HT1080 (cell line): ENCODE measurements at places on chromosomes 6 and 20. TPM values are rescaled to one million over a fixed set of nuclear protein-coding genes. Genes with fewer than 3 reads are reported as not detected.

Gene ZSWIM3
- total RNA-seq, result 6.0 and 6.1 TPM in 2 replicates

Gene KHDC1L
- total RNA-seq, result not detected in 2 replicates

Gene ADA
- total RNA-seq, result 7.8 and 10.3 TPM in 2 replicates

Gene C4B
- 0.27 and 1.2 TPM in 2 replicates for total RNA-seq

Gene CLPSL1
- total RNA-seq, result not detected in 2 replicates

Gene ABHD16B
- total RNA-seq, result not detected in 2 replicates

Gene DDAH2
- total RNA-seq, result 36.0 and 36.2 TPM in 2 replicates

Gene GCNT2
- 6.4 and 7.3 TPM in 2 replicates for total RNA-seq

Gene PRDM13
- total RNA-seq, result not detected in 2 replicates

Gene SASH1
- total RNA-seq, result 7.5 and 11.6 TPM in 2 replicates

Gene TENT5A
- 3.4 and 4.0 TPM in 2 replicates for total RNA-seq

Gene MAP7
- total RNA-seq, result 1.7 and 2.1 TPM in 2 replicates

Gene TSBP1
- not detected in 2 replicates for total RNA-seq

Gene MRAP2
- total RNA-seq, result 0.43 TPM in 2 replicates

DNA sequence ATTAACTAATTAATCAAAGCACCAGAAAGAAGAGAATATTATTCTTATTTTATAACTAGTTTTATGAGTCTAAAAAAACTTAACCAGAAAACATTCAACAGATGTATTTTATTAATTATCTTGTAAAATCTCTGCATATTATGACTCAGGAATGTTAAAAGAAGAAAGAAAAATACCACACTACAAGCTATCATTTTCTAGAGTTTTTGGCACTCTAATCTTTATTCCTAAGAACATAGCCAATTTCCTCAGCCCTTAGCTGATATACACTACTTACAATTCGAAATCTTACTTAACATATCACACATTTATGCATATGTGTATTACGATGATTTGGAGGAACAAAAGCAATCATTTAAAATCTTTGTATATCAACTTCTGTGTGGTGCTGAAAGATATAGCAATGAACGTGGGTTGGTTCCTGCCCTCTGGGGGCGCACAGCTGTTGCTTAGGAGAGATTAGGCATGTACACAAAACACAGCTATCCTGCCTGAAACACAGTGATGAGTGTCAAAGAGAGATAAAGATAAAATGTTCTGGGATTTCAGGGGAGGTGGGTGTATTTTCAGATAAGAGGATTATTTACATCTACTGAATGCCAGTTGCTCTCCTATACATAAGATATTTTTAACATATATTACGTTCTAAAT lies 404.5 kb downstream of the SYNE1 start:
- DNase-seq, result no peak

DNA sequence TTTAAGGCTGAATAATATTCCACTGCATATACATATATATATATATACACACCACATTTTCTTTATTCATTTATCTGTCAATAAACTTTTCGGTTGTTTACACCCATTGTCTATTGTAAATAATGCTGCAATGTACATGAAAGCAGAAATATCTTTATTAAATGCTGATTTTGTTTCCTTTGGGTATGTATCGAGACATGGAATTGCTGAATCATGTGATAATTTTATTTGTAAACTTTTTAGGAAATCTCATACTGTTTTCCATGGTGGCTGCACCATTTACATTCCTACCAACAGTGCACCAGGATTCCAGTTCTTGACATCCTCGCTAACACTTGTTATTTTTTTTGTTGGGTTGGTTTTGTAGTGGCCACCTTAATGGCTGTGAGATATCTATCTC lies 14.1 kb upstream of the HLA-DOA start:
- DNase-seq, result no peak

DNA sequence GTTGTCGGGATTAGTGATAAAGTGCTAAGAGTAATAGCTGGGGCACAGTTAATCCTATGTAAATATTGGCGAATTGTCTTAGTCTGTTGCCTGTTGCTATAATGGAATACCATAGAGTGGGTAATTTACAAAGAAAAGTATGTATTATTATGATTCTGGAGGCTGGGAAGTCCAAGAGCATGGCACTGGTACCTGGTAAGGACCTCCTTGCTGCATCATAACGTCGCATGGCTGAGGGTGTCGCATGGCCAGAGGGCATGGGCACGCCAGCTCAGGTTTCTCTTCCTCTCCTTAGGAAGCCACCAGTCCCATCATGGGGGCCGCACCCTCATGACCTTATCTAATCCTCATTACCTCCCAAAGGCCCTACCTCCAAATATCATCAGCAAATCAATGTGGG lies 29.7 kb downstream of the IRF4 start:
- no peak for DNase-seq

- DNase-seq, result no peak
These were observed 727 bp downstream of the EDEM2 start for GRCh38 chr20:35146299-35146919.

- peak; percentile 18 for DNase-seq
These were observed 77.9 kb downstream of the TNFAIP3 start for GRCh38 chr6:137944793-137945498.

- DNase-seq, result no peak
These were observed 139.1 kb downstream of the CDH4 start for GRCh38 chr20:61391185-61391584.

GRCh38 chr20:37853823-37854375 lies 49.0 kb upstream of the VSTM2L start:
- DNase-seq, result no peak

DNA sequence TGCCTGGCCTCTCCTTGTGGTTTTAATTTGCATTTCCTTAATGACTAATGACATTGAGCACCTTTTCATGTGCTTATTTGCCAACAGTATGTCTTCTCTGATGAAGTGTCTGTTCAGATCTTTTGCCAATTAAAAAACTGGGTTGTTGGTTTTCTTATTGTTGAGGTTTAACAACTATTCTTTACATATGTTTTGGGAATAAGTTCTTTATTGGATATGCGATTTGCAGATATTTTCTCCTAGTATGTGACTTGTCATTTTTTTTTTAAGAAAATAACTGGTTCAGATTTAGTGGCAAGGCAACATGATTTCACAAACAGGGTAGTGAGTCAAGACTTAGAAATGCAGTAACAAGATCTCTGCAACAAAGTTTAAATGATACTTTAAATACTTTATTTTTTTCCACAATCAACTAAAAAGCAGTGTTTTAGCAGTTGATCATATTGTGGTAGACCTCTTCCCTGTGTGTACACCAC lies 67.8 kb downstream of the TIAM2 start:
- peak; percentile 46 for DNase-seq

- DNase-seq, result no peak
These were observed 152.9 kb downstream of the JARID2 start for GRCh38 chr6:15398633-15399275.

GRCh38 chr20:37837924-37838323 lies 65.0 kb upstream of the VSTM2L start:
- DNase-seq, result no peak

DNA sequence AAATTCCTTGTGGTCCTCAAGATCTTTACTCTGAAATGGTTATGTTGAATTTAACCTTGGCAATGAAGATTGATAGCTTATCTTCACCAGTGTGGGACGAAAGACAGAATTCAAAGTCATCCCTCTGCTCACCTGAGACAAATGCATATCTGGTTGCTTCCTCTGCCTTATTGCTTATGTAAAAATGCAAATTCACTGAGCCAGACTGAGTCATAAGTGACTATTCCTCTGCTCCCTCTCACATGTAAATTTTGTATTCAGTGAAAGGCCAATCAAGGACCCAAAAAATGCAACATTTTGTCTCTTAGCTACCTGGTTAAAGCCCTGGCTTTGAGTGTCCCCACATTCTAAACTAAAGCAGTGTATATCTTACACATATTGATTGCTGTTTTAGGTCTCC lies 593.1 kb upstream of the GJE1 start:
- no peak for DNase-seq

GRCh38 chr6:150037526-150038201 lies 12.3 kb upstream of the RAET1L start:
- DNase-seq, result no peak

- DNase-seq, result no peak
These were observed 256.2 kb downstream of the CLIC5 start for GRCh38 chr6:45759472-45759810.

GRCh38 chr6:47129129-47129528 lies 87.0 kb upstream of the ADGRF1 start:
- no peak for DNase-seq

GRCh38 chr20:13261460-13262301 lies 40.6 kb downstream of the ISM1 start:
- DNase-seq, result peak; percentile 69

GRCh38 chr20:40676491-40677269 lies 12.4 kb downstream of the MAFB start:
- no peak for DNase-seq

- no peak for DNase-seq
These were observed 242.5 kb downstream of the LRFN2 start for GRCh38 chr6:40344566-40345167.

DNA sequence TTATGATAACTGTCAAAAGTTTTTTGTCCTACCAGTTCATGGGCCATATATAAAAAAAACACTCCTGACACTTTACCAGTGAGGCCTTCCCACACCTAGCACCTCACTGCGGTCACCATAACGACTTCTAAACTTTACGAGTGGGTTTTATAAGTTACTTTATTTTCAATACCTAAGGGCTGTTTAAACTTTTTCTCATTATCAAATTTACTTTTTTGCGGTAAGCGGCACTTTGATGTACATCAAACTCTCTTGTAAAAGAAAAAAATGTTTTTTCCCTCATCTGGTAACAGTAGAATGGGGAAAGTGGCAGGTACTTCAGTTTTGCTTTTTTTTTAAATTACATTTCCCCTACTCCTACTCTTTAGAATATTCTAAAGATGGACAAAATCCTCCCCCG lies 36.2 kb downstream of the FYN start:
- no peak for DNase-seq

DNA sequence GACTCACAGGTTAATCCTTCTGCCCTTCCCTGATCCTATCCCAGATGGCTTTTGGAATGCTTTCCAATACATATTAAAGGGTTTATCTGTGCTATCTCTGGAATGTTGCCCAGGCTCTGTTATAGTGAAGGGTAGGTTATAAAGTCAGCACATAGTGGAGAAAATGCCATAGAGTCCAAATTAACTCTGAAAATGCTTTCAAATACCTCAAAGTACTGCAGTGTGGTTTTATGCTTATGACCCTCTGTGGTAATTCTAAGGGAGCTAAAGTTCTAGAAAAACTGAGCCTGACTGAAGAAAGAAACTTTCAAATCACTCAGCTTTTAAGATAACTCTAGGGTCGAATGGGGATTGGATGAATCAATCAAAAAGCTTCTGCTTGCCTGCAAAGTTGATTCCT lies 159.8 kb downstream of the PLCB1 start:
- DNase-seq, result no peak

GRCh38 chr6:6866656-6867403 lies 240.9 kb upstream of the RREB1 start:
- DNase-seq, result no peak

- no peak for DNase-seq
These were observed 59.0 kb downstream of the TCP11 start for GRCh38 chr6:35082046-35082732.

DNA sequence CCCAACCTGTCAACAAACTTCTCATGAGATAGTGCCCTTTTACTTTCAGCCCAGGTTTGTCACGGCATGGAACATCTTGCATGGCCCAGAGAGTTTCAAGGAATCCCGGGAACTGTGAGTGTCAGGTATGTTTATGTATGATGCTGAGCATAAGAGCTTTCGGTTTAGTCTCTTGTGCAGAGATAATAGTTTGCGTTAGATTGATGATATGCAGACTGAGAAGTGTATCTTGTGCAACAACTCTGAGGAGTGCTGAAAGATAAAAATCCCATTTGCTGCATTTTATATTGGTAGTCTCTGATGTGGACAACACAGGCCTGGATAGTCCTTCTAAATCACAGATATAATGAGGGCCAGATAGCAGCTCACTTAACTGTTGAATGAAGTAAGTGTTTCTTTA lies 99.0 kb downstream of the TBX18 start:
- no peak for DNase-seq

DNA sequence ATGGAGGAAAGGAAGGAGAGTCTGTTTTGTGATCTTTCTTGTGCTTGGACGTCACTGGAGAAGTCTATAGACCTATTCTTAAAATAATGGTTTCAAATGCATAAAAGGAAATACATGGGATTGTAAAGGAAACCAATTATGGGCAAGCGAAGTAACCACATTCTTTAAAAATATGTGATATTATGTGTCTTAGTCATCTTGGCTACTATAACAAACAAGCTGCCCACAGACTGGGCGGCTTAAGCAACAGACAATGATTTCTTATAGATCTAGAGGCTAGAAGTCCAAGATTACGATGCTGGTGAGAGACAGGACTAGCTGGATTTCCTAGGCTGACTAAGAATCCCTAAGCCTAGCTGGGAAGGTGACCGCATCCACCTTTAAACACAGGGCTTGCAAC lies 49.4 kb upstream of the CD83 start:
- peak; percentile 89 for DNase-seq
